Kidney epithelial cell (primary cell): ENCODE measurements at places on chromosomes 2 and 18.

DNA sequence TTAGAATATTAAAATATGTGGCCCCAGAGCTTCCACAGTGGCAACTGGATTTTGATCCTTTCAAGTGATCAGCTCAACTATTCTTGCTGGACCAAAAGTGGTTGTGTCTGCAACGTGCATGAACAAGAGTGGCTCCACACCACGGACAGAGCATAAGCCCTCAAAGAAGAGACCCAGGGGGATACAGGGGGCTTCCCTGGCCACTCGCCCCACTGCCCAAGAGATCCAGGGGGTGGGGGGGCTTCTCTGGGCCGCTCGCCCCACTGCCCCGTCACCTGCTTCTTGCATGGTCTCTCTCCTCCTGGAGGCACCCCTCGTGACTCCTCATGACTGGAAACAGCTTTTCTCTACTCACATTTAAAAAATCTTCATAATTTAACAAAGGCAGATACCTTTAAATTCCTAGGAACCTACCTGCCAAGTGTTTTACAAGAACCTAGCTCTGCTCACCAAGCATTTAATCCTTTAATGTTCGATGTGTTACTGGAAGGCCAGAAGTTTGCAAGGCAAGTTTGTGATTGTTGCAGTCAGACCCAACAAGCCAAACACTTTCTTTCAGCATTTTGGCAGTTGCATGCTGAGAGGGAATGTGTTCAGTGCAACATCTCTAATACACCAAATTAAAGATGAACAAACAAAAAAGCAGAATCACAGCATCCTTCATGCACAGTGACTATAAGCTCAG lies 174.3 kb downstream of the BCL2 start:
- no peak for DNase-seq

GRCh38 chr18:27164905-27165304 lies 20.2 kb downstream of the CHST9 start:
- DNase-seq = no peak

DNA sequence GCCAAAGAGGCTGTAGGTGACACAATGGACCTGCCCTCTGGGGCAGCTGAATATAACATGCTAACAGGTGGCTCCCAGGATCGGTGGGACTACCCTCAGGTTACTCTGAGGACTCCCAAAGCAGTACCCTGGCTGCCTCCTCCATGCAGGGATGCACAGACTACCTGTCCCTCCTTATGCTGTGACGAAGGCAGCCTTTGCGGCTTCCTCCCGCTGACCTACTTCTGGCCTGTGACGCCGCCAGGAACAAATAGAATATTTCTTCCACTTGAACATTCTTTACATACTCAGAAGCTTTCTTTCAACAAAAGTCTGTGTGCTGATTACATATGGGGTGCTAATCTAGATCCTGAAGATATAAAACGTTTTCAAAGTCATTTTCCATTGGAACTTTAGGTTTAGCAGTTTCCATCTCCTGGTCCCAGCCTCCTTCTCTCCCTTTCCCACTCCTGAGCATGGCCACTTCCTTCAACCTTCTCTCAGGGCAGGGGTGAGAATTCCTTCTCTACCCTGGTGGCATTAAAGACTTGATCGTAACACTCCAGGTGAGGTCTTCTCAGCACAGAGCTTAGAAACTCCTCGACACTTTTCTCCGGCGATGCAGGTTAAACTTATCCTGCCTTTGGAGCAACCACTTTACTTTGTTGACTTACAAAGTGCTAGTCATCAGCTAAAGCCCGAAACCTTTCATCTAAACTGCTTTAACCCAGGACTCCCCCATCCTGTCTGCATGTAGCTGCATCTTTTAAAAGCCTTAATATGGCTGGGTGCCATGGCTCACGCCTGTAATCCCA lies 58.9 kb upstream of the STK17B start:
- no peak for DNase-seq

GRCh38 chr2:99085421-99085820 lies 56.1 kb upstream of the C2orf15 start:
- no peak for DNase-seq

- no peak for DNase-seq
Measured at GRCh38 chr2:46268196-46268595, 29.0 kb upstream of the EPAS1 start.

DNA sequence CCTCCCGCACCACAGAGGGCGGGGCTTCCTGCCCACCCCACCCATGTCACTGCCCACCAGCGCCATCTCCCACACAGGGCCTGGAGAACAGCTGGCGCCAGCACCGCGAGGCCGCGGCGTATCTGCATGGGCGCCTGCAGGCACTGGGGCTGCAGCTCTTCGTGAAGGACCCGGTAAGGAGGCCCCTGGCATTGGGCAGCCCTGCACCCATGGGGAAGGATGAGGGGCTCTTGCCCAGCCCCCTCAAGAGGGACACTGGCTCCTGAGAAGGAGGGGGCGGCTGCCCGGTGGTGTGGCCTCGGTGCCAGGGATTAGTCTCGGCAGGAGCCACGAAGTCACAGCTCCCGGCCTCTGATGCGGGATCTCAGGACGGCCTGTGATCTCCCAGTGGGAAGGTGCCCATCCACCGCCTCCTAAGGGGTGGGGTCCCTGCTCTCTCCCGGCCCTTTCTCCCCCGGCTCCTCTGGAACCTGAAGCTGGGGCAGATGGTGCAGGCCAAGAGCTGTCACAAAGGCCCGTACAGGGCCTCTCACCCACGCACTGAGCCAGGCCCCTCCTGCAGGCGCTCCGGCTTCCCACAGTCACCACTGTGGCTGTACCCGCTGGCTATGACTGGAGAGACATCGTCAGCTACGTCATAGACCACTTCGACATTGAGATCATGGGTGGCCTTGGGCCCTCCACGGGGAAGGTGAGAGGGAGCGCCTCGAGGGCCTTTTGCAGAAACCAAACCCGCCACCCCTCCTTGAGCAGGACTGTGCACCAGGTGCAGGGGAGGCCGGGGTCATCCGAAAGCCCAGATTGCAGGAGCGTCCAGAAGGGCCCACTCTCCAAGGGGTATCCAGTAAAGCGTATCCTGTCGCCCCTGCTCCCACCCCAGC lies 9.1 kb downstream of the AGXT start:
- DNase-seq = no peak

DNA sequence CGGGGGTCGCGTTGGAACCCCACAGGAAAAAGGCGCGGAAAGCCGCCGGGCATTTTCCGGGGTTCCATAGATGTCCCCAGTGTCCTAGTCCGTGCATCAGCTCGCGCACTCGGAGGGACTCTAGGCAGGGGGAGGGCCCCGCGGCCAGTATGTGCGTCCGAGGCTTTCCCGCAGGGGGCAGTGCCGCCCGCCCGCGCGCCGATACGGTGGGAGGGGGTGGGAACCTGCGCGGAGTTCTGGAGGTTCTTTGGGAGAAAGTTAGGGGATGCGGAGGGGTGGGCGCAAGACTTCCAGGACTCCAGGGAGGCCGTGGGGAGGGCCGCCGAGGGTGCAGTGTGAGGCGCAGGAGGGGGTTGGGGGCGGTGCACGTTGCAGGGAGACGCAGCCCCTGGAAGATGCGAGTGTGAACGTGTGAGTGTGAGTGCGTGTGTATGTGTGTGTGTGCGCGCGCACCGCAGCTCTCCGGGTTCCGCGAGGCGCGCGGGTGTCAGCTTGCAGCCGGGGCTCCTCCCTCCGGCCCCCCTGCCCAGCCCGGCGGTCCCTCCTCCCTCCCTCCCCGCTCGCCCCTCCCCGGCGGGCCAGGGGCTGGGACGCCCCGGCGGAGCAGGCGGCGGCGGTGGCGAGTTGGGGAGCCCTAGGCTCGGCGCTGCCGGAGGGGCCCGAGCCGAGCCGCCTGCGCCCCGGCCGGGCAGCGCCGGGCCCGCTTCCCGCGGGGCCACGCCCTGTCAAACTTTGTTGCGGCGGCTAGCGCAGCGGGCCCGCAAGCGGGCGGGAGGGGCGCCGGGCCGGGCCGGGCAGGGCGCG lies at the start of gene TCF7L1:
TCF7L1 (plus strand) TSS at position 559 of the 804 bp plus-strand sequence. CDS start 293 bp downstream, outside the sequence.
- no peak for DNase-seq

GRCh38 chr18:74951165-74951760 lies 257.7 kb downstream of the PTGR3 start:
- peak; percentile 83 for DNase-seq

- no peak for DNase-seq
Measured at GRCh38 chr2:235219048-235219447, 267.2 kb downstream of the SH3BP4 start.

DNA sequence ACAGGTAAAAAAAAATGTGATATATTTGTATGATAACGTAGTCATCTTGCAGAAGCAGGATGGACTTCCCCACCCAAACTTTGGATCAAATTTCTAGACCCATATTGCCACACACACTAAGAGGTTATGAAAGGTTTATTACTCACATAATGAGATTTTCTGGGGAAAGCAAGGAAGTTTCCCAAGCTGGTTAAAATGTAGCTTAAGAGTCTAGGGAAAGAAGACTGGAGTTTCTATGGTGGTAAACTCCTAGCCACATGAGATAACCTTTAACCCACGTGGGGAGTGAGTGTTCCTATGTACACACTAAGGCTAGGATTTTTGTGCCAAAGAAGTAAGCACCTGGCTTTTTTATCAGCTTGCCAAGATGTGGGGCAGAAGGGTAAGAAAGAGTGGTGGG lies 335.7 kb upstream of the UBE2E3 start:
- peak; percentile 56 for DNase-seq

- no peak for DNase-seq
Measured at GRCh38 chr2:54555318-54555837, 99.3 kb downstream of the SPTBN1 start.

DNA sequence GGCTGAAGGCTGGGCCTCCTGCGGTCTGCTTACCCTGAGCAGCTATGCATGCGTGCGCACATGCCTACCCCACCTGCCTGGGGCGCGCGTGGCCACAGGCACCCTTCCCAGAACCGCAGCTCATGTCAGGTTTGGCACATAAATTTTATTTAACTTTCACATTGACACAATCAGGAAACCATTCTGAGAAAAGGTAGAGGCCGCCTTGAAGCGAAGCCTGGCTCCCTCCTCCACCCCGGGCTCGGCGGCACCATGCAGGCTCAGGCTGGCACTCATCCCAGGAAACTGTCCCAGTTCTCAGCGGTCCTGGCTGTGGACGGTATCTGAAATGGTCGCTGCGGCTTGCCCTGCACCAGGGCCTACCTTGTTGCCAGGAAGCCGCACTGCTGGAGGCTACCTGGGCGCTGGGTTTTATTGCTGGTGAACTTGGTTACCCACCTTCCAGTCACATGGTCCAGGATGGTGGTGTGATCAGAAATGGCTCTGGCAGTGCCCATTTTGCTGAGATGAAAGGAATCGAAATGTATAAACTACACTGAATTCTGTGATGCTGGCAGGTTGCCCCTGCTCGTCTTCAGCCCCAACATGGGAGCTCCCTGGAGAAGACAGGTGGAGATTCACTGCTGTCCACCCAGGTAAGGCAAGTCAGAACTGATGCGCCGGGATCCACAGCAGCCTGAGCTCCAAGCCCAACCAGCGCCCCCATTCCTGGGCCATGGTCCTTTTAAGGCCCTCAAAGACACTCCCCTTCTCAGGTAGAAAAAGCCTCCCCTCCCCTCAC lies 25.5 kb downstream of the CHST10 start:
- no peak for DNase-seq

DNA sequence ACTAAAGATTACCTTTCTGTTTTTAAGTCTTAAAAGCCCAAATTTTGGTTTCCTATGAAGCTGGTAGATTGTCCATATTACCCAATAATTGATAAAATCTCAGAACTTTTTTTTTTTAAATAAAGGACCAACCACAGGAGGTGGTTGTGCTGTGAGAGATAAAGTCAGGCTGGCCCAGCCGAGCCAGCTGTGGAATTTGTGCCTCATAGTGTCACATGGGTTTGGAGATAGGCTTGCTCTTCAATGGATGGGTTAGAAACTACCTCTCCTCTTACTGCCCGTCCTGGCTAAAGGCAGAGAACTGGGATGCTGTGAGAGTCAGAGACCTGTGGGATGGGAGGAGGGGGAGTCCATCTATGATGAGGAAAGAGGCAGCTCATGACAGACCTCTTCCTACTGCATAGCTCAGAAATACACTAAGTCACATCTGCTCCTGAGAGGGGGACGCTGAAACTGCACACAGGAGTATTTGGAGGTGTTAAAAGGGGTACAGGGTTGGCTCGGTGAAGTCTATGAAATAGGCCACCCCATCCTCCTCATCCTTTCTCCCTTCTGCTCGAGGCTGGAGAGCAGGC lies 99.7 kb upstream of the MGAT4A start:
- DNase-seq = no peak

- DNase-seq = no peak
Measured at GRCh38 chr2:78811955-78812610, 213.4 kb upstream of the REG3G start.

DNA sequence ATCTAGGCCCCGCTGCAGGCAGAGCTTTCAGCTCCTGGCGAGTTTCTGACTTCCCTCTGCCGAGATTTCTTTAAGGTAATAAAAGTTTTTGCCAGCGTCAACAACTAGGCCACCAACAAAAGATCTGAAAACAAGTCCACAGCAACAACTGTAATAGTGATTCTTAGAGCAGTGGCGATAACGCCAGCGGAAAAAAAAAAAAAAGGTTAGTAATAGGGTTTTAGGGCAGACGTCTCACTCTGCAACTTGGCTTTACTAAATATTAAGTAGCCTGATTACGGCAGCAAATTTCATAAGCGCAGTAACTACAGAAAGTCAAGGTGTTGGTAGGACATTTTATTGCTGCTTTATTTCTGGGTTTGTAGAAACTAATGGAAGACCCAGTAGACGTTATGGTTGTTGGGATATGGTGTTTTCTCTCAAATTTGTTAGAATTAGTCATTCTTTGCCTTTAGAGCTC lies 481 bp downstream of the SLC30A6 start:
- DNase-seq = no peak

- DNase-seq = no peak
Measured at GRCh38 chr2:109031476-109032228, 42.6 kb upstream of the EDAR start.

DNA sequence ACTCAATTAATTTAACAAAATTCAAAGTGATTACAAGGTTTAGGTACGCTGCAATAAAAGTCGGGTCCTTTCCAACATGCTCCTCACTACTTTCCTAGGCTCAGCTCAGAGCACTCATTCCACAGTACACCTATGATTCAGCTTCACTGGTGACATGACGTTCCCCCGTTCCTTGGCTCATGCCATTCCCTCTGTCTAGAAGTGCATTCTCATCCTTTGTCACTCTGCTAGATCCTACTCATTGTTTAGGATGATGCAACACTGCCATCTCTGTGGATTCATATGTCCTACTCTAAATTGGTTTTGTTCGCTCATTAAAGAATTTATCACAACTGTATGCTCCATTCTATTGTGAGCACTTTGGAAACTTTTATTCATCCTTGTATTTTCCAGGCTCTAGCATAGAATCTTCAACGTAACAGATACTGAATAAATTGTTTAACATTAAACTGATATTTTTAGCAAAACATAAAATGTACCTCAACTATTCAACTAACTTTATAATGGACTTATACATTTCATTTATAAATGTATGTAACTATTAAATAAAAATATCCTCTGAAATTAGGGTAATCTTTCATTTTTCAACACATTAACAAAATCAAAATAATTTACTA lies 78.6 kb downstream of the FAM228A start:
- DNase-seq = no peak

- DNase-seq = no peak
Measured at GRCh38 chr18:58438161-58438957, 190.5 kb downstream of the ALPK2 start.
